ENCODE measurements at places on chromosomes 3 and 15.

DNA sequence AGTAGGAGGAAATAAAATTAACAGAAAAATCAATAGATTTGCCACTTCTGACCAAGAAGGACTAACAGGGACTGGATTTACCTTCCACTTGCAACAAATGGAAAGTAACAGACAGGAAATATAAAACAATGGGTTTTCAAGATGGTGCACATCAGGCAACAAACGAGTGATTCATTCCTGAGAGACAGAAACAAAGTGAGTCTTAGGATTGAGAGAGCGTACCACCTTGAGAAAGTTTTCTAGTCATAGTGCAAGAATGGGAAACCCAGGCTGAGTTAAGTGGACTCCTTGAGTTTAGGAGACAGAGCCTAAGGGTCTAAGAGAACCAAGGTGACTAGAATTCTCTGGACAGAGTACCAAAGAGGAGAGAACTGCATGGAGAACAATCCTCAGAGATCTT, 101.7 kb downstream of the PPP2R3A start:
- no peak for DNase-seq

DNA sequence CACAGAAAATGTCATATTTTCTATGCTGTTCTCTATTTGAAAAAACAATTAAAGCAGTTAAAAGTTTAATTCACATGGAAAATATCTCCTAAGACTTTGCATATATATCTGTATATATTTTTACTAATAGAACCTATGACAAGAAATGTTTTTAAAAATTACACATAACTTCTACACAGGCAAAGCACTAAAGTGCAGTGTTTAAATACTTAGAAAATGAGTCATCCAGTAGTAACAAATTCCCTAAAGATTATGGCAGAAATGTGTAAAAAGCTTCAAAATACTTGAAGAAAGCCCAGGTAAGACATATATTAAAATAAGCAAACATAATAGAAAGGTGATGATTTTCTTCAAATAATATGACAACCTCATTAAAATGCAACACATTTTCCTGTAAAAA, 236.6 kb downstream of the TBC1D5 start:
- no peak for DNase-seq

DNA sequence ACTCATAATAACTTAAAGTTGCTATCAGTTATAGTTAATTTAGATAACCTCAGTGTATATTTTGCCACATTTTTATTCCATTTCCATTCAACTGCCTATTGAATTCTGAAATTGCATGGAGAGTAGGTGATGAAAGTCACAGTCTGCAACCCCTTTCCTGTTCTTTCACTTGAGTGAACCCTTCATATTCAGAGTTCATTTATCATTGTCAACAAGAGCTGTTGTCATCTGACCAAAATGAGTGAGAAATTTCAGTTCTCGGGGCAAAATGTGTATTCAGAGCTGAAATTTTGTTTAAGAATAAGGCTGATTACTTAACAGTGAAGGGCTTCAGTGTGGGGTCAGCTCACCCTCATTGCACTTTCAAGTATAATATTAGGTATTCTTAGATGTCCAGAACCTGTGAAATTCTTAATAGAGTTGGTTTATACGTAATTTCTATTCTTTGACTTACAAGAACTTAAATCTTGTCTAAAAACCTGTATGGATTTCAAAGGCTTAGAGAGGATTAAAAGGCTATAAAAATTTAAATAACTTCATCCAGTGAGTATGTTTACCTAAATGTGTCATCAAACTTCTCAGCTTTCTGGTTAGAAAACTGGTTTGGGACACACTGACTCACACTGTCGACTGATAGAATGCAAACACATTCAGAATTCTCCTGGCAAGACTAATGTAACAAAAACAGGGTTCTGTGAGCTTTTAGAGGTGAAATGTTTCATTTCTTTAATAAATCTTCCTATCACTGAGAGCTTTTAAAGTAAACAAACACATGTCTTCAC, 92.2 kb downstream of the CMSS1 start:
- DNase-seq = no peak

DNA sequence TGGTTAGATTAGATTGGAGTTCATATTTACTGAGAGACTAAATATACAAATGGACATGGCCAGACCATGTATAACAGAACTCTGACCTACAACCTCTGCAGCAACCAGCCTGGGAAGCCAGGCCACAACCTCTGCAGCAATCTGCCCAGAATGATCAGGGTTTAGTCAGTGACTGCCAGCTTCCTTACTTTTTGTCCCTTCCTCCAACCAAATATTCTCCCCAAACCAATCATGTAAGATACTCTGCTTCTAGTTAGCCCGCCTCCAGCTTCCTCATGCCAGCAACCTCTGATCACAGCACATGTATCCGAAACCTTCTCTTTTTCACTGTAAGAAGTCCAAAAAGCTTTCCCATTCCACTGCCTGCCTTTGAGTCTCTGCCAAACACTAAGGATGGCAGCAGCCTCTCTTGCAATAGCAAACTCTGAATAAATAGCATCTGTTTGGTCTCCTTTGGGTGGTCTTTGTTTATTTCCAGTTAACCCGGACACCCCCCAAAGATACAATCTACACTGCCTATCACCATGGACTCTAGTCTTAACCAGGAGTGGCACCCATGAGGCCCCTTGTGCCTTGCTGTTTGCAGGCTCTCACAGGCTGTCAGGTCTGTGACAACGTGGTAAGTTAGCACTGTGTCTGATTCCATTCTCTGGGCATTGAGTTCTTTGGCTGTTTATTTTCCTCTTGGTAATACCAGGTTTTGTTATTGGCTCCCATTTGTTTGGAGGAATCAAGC, 102.2 kb downstream of the ERC2 start:
- no peak for DNase-seq

DNA sequence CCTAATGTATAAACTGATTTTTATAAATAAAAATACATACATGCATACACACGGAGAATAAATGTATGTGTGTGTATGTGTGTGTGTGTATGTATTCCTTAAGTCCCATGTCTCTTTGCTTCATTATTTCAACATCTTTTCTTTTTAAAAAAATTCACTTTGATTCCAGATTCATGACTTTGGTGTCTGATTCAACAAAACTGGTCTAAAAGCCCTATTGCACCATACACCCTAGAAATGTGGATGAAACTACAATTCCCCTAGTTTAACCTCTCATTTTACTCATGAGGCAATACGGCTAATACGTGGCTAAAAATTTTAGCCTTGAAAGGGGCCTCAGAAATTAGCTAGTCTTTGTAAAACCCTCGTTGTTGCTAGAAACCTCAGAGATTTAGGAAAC, 228.1 kb downstream of the ADAMTS9 start:
- DNase-seq = no peak

DNA sequence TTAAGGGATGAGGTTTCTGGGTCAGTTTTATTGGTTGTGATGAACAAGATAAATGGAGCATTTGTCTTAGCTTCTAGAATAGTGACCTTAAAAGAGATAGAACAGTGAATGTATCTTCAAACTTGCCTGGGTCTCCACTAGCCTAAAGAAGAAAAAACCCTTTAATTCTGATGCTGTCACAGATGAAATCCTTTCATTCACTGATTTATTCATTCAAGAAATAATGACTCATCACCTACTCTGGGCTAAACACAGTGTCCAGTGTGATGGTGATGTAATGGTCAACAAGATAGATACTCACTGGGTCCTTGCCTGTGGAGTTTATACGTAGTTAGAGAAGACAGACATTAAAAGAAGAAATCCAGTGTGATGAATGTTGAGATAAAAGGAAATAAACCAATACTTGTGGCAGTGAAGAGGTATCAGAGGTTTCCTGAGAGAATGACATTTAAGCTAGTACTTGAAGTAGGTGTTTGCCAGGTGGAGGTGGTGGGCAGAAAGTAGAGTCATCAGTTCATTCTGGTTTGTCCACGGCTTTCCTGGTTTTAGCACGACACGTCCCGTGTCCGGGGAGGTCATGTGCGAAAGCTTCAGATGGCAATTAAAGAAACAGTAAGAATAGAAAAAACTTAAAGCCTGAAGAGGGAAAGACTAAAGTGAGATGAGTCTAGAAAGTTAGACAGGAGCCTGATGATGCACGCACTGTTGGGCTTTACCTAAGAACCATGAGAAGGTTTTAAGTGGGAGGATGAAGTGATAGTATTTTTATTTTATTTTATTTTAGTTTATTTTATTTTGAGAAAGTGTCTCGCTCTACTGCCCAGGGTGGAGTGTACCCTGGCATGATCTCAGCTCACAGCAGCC, 18.5 kb downstream of the PAK2 start:
- DNase-seq = no peak

- DNase-seq = no peak
These were observed 128.7 kb upstream of the TLE3 start for GRCh38 chr15:70226337-70226980.

GRCh38 chr15:44102675-44103254, 92.3 kb downstream of the FRMD5 start:
- no peak for DNase-seq

DNA sequence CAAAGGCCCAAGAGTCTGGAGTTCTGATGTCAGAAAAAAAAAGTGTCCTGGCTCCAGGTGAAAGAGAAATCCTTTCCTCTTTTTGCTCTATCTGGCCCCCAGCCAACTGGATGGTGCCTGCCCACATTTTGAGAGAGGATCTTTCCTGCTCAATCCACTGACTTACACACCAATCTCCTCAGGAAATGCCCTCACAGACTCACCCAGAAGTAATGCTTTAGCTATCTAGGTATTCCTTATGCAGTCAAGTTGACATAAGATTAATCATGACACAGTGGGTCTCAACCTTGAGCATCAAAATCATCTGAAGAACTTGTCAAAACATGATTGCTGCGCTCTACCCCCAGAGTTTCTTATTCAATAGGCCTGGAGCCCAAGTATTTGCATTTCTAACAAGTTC, 31.2 kb downstream of the STRIT1 start:
- DNase-seq = no peak

DNA sequence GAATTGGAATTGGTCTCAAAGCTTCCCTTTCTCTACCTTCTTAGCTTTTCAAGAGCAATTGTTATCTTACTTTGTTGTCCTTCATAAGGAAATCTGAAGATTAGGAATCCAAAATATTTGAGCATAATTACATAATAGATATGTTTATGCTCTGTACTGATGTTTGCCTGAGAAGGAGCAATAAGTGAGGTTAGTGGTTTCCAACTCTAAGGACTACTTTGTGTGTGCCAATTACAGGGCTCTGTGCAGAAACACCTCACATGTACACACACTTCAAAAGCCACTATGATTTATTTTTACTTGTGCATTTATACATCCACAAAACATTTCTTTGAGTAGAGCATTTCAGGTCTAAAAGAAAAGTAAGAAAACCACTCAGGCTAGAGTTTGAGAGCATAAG, 49.9 kb downstream of the MME start:
- DNase-seq = no peak

DNA sequence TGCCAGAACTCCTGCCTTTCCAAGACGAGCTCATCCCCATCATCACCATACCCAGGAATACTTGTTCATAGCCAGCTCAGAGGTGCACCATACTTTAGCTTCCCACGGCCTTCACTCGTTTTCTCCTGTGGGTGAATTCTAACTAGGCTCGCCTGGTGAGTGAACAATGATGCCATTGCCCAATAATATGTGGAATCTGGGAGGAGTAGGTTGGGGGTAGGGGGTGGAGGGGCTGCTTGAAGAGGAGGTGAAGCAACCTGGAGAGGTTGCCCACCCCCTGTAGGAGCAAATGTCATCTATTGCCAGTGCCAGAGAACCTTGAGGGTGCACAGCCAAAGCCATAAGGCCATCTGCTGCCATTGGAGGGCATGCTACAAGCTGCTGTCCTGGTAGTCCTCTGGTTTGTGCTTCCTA, 592 bp upstream of the ZNF445 start:
- DNase-seq = no peak

- DNase-seq = no peak
These were observed 24.3 kb upstream of the PLXNA1 start for GRCh38 chr3:126958638-126959085.

GRCh38 chr3:58526515-58526957, 10.5 kb downstream of the ACOX2 start:
- DNase-seq = no peak

GRCh38 chr15:98703126-98703685, 54.9 kb downstream of the IGF1R start:
- no peak for DNase-seq

GRCh38 chr3:35380196-35380595, 259.1 kb upstream of the ARPP21 start:
- DNase-seq = no peak

GRCh38 chr15:75195122-75195765, 6.4 kb upstream of the C15orf39 start:
- DNase-seq = no peak

- no peak for DNase-seq
These were observed 20.3 kb downstream of the PLXNB1 start for GRCh38 chr3:48409291-48410201.

DNA sequence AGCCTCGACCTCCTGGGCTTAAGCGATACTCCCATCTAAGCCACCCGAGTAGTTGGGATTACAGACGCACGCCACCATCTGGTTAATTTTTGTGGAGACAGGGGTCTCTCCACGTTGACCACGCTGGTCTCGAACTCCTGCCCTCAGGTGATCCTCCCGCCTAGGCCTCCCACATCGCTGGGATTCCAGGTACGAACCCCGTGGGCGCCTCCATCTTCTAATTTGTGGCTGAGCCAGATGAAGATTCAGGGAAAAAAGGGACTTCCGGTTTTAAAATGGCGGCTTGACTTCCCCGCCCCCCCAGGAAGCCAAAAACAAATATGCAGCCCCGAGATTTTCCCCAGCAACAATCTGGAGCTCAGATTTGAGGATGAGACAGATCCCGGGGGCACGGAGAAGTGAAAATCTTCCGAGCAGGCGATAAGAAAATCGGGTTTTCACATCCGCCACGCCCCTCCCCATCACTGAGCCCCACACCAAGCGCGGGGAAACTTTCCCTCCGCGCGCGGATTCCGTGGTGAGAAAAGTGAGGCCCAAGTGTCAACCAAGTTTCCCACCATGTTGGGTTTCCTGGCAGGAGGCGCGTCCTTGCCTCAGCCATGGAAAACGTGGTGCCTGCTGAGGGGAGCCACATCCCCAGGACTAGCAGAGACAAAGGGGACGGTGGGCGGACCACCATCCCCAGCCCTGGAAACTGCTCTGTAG, 15.4 kb downstream of the CHST14 start:
- DNase-seq = no peak

DNA sequence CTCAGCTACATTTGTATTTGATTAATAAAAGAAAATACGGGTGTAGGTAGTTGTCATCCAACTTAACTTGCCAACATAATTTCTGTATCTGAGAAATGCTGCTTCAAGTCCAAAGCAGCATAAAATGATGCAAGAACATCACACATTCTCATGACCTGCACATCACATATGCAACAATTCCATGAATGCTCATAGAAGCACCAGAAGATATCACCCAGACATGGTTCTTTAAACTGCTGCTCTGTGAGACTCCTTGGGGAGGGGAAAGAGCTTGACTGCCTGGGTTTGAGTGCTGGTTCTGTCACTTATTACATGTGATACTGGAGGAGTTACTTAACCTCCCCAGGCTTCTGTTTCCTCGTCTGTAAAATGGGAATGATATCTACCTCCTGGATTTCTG, 39.4 kb downstream of the CHST14 start:
- no peak for DNase-seq

- no peak for DNase-seq
These were observed 13.7 kb upstream of the PRKCD start for GRCh38 chr3:53147151-53147902.

Data from activated CD8-positive, alpha-beta memory T cell treated with anti-CD3 and anti-CD28 coated beads for 1 hour (primary cell).